ENCODE measurements at places on chromosomes 11 and 22.
A peak's percentile ranks its signal among the peaks of the same experiment; 100 is the strongest.

- no peak for DNase-seq
Measured at GRCh38 chr11:126776119-126776518, 224.5 kb downstream of the KIRREL3 start.

- DNase-seq: peak; percentile 65
Measured at GRCh38 chr11:61752117-61752924, at the start of gene MYRF. TSS of gene MYRF (plus strand) at chr11:61752636. CDS start at chr11:61752745, 109 bp downstream.

DNA sequence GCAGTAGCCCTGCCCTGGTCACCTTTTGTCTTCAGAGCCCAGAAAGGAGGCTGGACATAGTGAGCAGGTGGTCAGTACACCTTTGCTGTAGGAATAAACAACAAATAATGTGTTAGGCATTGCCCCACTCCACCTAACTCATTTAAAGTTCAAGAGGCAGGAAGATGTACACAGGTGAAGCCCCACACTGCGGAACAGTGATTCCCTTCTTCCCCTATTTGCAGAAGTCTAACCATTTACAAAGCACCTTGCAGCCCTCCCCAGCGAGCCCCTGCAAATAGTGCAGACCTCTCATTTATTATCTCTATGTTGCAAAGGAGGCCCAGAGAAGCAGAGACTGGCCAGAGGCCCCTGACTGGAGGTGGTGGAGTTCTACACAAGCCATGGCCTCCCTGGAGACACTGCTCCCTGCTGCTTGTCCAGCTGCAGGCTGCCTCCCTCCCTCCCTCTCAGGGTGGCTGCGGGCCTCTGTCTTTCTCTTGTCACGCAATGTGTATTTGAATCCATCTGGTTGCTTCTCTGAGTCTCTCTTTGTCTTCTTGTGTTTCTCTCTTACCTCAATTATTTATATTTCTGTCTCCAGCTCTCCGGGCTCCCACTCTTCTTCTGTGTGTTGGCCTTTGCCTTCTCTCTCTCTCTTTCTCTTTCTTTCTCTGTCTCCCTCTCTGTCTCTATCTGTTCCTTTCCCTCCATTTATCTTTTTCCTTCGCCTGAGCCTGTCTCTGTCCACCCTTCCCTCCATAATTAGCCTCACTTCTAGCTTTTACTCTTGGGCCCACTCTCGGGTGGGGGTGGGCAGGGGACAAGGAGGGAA lies 59.1 kb upstream of the PRDM11 start:
- no peak for DNase-seq

DNA sequence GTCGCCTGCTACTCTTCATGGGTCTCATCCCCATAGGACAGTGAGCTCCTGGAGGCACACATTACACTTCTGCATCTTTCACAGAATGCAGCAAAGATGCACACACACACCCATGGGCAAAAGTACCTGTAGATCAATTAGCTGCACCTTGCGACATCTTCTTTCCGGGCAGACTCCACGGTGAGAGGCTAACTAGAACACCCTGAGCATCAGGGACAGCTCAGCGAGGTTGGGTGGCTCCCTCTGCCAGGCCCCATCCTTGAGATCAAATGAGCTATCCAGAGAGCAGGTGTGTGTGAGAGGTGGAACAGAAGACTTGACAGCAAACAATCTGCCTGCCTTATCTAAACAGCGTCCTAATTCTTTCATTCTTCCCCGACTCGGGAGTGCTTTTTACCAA lies 96.1 kb upstream of the BID start:
- DNase-seq: no peak

DNA sequence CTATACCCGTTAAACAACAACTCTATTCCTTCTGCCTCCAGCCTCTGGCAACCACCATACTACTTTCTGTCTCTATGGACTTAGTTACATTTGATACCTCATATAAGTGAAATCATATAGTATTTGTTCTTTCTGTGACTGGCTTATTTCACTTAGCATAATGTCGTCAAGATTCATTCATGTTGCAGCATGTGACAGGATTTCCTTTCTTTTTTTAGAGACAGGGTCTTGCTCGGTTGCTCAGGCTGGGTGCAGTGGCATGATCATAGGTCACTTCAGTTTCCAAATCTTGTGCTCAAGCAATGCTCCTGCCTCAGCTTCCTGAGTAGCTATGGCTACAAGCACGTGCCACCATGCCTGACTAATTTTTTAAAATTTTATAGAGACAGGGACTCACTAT lies 29.4 kb upstream of the SORL1 start:
- DNase-seq: no peak

- no peak for DNase-seq
Measured at GRCh38 chr11:83401506-83402225, 115.5 kb upstream of the CCDC90B start.

DNA sequence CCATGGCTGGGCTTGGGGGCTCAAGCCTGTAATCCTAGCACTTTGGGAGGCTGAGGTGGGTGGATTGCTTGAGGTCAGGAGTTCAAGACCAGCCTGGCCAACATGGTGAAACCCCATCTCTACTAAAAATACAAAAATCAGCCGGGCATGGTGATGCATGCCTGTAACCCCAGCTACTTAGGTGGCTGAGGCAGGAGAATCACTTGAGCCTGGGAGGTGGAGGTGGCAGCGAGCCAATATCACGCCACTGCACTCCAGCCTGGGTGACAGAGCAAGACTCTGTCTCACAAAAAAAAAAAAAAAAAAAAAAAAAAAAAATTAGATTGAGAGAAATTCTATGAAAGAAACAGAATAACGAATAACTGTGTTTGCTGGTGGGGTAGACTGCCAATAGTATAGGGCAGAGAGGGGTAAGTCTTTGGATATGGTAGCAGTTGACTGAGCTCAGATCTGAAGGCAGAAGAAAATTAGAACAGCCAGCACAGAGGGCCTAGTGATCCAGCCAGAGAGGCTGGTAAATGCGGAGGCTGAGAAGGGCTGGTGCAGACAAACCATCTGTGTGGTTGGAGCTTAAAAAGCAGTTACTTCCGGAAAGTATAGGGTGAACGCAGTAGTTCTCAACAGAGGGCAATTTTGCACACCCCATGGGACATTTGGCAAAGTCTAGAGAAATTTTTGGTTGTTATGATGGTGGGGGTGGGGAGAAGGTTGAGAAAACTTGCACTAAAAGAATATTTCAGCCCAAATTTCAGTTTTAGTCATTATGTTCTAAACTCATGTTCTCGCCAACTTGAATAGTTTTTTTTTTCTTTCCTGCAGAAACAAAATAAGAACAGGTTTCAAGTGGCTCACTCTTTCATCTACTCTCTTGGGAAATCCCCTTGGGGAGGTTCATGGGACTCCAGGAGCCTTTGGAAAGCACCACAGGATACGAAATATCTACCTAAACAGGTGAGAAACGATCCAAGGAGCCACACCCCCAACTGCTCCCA lies 1.6 kb upstream of the HORMAD2 start:
- DNase-seq: peak; percentile 26

GRCh38 chr11:78802058-78802761 lies 227.5 kb upstream of the NARS2 start:
- DNase-seq: no peak

DNA sequence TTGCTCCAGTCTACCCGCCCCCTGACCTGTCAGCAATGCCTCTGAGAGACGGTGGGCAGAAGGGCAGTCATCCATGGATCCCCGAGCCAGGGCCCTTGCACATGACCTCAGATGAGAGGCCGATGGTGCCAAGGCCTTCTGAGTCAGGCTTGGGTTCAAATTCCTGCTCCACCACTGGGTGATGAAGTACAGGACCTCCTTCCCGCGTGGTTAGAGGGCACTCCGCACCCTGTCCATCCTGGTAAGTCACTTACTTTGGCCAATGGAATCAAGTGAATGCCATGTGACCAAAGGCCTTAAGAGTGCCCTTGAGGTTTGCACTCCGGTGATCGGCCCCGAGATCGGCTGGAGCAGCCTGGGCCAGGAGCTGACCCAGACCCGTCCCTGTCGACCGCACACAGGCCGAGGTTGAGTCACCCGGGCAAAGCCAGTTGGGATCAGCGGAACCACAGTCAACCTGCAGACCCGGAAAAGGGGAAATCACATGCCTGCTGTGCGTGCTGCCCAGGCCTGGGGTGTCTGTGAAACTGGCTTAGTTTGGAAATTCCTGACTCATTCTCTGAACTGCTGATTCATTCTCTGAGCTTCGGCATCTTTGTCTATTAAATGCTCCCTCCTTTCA lies 48.9 kb downstream of the RTL6 start:
- DNase-seq: no peak

- no peak for DNase-seq
Measured at GRCh38 chr22:46650078-46650810, 30.1 kb downstream of the GRAMD4 start.

GRCh38 chr22:30267382-30268302 lies 991 bp upstream of the OSM start:
- no peak for DNase-seq

DNA sequence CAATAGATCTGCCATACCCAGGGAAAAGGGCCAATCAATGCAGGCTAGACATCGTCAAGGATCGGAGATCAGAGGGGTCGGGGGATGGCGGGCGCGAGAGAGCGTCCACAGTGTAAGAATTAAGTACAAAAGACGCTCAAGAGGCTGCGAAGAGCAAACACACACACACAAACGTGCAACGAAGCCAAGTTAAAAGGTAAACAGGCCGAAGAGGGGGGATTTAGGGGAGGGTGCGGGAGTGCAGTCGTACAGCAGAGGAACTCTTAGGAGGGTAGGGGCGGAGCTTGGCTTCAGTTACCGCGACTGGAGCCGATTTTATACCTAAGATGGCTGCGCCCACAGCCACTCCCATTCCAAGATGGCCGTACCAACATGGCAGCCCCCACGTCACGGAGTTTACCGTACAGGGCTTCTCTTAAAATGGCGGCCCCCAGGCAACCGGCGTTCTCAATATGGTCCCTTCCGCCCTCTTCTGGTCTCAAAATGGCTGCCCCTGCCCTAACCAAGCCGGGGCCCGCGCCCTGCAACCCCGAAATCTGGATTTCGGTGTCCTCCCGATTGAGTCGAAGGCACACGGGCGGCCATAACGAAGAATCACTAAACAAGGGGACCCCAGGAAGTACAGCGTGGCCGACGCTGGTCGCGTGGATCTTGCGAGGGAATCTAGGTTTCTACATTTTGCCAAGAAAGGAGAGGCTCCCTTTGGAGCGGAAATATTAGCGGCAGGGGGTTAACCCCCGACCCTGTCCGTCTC lies 1.9 kb downstream of the GNG3 start:
- peak; percentile 93 for DNase-seq

GRCh38 chr11:65793625-65794400 lies 7.0 kb downstream of the OVOL1 start:
- no peak for DNase-seq

DNA sequence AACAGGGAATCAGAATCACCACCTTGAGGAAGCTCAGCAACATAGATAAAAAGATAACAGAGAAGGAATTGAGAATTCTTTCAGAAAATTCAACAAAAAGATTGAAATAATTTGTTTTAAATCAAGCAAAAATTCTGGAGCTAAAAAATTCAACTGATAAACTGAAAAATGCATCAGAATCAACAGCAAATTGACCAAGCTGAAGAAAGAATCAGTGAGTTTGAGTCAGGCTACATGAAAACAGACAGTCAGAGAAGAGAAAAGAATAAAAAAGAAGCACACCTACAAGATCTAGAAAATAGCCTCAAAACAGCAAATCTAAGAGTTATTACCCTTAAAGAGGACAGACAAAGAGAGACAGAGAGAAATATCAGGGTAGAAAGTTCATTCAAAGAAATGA lies 28.8 kb downstream of the BTG4 start:
- no peak for DNase-seq

GRCh38 chr11:126748100-126748791 lies 252.3 kb downstream of the KIRREL3 start:
- no peak for DNase-seq

DNA sequence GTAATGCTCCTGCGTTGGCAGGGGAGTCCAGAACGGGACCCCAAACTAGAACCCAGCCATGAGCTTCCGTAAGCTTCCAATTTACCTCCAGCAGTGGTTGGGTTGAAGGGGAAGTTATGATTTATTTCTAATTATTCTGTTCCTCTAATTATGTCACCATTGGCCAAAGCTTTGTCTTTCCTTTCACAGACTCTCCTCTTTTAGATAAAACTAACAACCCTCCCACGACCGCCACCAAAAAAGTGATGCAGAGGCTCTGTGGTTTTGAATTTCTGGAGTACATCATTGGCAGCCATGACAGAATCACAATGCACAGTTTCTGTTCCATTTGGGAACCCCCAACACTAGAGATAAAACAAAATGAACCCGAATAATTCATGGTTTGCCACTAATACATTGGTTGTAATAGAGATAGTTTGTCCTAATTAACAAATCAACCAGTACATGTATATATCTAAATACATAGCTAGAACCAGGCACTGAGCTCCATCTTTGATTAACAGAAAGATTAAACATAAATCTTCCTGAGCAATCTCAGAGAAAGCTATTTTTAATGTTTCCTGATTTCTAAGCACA lies 64.3 kb downstream of the ETS1 start:
- no peak for DNase-seq

- DNase-seq: no peak
Measured at GRCh38 chr11:62948765-62949320, 27.7 kb upstream of the CHRM1 start.

Data from germinal center (tissue), 1 donor.